ENCODE measurements at places on chromosomes 2 and 18. TPM values are rescaled to one million over a fixed set of nuclear protein-coding genes. Genes with fewer than 3 reads are reported as not detected.

DNA sequence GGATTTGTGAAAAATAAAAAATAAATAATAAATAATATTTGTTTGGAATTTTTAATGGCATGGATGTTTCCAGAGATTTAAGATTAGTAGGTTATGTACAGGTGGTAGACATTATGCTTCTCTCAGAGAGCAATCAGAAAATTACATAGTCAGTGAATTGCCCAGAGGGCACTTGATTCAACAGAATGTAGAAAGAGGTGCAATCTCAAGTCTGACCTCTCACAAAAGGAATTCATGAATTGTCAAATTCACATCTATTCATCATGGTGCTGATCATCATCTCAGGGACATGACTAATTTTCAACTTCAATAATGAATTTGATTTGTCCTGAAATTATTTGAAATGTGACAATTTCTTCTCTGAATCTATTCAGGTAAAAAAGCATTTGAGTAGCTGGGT is 172.5 kb downstream of the PDE11A start:
- H3K27me3 ChIP-seq = no peaks in the 10 kb centered on the region
- DNase-seq = no peak
- H3K36me3 ChIP-seq = no peaks in the 10 kb centered on the region
- H3K27ac ChIP-seq = no peak overlapping the region
- no peak overlapping the region for H3K4me3 ChIP-seq

DNA sequence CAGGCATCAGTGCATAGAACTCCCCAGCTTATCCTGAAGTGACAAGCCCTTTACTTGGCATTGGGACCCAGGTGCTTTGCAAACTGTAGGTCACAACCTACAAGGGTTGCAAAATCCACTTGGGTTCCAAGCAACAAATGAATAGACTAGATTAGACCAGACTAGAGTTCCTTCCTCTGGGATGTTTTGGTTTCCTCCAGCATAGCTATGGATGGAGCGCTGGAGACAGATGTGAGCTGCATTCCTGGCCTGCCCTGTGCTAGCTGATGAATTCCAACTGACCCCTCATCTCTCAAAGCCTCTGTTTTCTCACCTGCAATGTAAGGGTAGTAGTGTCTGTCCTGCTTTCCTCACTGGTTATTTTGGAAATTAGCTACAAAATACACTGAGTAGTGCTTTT is 86.2 kb downstream of the NPAS2 start:
- H3K4me1 ChIP-seq = peaks cover 20% of the 10 kb centered on the region
- no peak overlapping the region for H3K27ac ChIP-seq
- no peak for DNase-seq

Gene RFTN2
- total RNA-seq = 10.8 TPM

GRCh38 chr2:134288814-134289213 is 34.9 kb downstream of the MGAT5 start:
- no peak overlapping the region for H3K27ac ChIP-seq
- no peaks in the 10 kb centered on the region for H3K27me3 ChIP-seq
- H3K4me3 ChIP-seq = no peak overlapping the region
- no peaks in the 10 kb centered on the region for H3K4me1 ChIP-seq
- no peaks in the 10 kb centered on the region for H3K36me3 ChIP-seq

GRCh38 chr2:235021752-235022151 is 69.9 kb downstream of the SH3BP4 start:
- H3K36me3 ChIP-seq = no peaks in the 10 kb centered on the region
- H3K4me1 ChIP-seq = peaks cover 28% of the 10 kb centered on the region
- H3K4me3 ChIP-seq = no peak overlapping the region
- H3K27me3 ChIP-seq = no peaks in the 10 kb centered on the region

DNA sequence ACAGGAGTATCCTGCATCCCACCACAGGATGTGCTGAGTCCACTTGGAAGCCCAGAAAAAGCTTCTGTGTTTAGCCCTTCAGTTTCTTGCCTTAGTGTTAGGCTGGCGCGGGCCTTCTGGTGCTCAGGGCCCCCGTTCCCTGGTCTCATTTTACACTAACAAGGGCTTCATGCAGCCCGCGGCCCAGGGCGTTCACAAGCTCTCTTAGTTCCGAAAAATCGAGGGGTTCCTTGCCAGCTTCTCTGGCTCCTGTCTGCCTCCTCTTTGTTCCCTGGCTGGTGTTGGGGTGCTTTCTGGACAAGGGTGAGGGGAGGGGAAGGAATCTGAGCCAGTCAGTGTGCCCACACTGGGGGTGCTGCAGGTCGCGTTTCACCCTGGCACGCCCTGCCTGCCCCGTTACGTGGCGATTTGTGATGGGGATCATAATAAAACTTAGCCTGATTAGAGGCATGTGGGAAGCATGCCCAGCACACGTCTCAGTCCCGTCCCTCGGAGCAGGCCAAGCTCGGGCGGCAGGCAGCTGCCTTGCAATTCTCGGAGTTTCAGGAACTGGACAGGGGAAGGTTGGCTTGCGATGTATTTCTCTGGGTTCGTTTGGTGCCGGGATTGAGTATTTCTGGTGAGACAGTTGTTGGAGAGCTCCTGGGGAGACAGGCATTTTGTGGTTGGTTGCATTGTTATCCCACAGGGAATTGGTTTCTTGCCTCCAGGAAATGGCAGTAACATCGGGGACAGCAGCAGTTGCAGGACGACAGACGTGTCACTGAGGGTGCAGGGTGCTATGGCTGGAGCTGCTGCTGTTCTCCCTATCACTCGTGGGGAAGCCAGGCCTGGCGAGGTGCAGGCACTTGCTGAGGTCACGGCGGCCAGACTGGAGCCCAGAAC is 22.9 kb downstream of the SH3BP4 start:
- H3K36me3 ChIP-seq = no peaks in the 10 kb centered on the region
- DNase-seq = no peak
- peaks cover 40% of the 10 kb centered on the region for H3K4me1 ChIP-seq
- H3K27me3 ChIP-seq = no peaks in the 10 kb centered on the region
- no peak overlapping the region for H3K27ac ChIP-seq

- no peaks in the 10 kb centered on the region for H3K36me3 ChIP-seq
- H3K4me1 ChIP-seq = no peaks in the 10 kb centered on the region
- H3K27ac ChIP-seq = no peak overlapping the region
- H3K27me3 ChIP-seq = no peaks in the 10 kb centered on the region
- no peak overlapping the region for H3K4me3 ChIP-seq
Measured at GRCh38 chr18:3912705-3913104, 462.7 kb downstream of the TGIF1 start.

Gene CLEC4F
- 0.49 TPM for total RNA-seq

Gene ANKRD44
- total RNA-seq = 46.4 TPM

Gene STPG4
- total RNA-seq = 2.9 TPM

GRCh38 chr2:239241431-239241960 is 159.3 kb downstream of the HDAC4 start:
- peaks cover 40% of the 10 kb centered on the region for H3K4me1 ChIP-seq
- DNase-seq = no peak
- no peaks in the 10 kb centered on the region for H3K36me3 ChIP-seq
- H3K27me3 ChIP-seq = no peaks in the 10 kb centered on the region

GRCh38 chr18:2855560-2856350 is 8.9 kb downstream of the EMILIN2 start:
- H3K4me3 ChIP-seq = no peak overlapping the region
- H3K36me3 ChIP-seq = no peaks in the 10 kb centered on the region
- peak; percentile 70 for DNase-seq
- no peaks in the 10 kb centered on the region for H3K27me3 ChIP-seq
- peak overlapping the region; percentile 76 for H3K27ac ChIP-seq

Gene SERPINB11
- 8.6 TPM for total RNA-seq

Gene SUPT7L
- 26.5 TPM for total RNA-seq

Gene DAW1
- not detected for total RNA-seq

DNA sequence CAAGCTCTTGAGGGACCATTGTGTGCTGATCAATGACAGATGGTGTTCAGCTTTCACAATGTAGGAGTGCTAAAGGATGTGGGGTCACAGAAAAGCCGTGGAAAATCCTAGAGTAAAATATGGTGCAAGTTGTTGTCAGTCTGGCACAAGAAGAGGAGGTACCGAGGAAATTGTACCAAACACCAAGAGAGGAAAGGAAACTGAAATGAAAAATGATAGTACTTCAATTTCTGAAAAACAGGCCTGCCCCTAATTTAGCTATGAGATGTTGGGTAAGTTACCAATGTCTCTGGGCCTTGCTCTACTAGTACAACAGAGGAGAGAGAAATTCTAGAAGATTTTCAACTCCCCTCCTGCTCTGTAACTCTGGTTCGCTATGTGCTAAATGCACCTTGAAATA is 78.8 kb upstream of the PELI1 start:
- H3K27ac ChIP-seq = peak overlapping the region; percentile 1
- no peak overlapping the region for H3K4me3 ChIP-seq
- no peak for DNase-seq
- H3K36me3 ChIP-seq = no peaks in the 10 kb centered on the region
- no peaks in the 10 kb centered on the region for H3K27me3 ChIP-seq

- H3K4me1 ChIP-seq = peaks cover 6% of the 10 kb centered on the region
- DNase-seq = no peak
- H3K27ac ChIP-seq = no peak overlapping the region
- H3K4me3 ChIP-seq = no peak overlapping the region
- no peaks in the 10 kb centered on the region for H3K27me3 ChIP-seq
Measured at GRCh38 chr2:55365303-55365702, 54.4 kb downstream of the CCDC88A start.

All from vagina (tissue), 2 donors.